Hematopoietic multipotent progenitor cell (in vitro differentiated cells): ENCODE measurements at places on chromosomes 7 and 10.

DNA sequence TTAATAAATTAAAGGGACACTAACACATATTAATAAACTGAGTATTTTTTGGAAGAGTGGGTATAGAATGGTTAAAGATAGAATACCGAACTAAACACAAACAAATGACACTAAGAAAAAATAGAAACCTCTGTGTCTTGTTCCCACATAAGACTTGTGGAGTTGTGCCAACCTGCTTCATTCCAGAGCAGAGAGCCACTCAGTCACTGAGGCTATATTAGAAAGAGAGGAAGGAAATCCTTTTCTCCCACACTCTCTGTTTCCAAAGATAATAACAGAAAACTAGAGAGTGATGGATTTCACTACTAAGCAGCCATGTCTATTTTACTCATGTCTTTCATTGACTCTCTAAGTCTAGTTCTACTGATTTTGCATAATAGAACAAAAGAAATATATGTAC is 26.0 kb downstream of the CTNNA3 start:
- no peak for DNase-seq

DNA sequence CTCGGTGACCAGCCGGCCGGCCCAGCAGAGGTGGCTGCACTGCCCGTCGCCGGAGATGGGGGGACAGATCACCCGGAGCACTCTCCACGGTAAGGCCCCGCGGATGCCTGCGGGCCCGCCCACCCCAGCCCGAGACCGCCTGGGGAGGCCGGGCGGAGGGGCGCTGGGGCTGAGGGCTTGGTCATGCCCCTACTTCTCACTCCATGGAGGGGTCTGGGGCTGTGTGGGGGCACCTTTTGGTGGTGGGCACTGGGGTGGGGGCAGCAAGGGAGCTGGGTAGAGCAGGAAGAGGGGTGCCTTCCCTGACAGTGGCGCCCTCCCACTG is 61.8 kb downstream of the NEURL1 start:
- no peak for DNase-seq

DNA sequence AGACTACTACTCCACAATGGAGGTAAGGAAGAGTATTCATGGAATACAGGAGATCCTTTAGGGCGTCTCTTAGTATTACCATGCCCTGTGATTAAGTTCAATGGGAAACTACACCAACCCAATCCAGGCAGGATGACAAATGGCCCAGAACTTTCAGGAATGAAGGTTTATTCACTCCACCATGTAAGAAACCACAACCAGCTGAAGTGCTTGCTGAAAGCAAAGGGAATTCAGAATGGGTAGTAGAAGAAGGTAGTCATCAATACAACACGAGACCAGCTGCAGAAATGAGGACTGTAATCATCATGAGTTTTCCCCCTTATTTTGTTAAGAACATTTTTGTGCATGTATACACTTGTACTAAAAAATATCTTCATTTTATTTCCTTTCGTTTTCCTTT is 76.6 kb downstream of the GPR37 start:
- DNase-seq = no peak

GRCh38 chr10:109784236-109784635 is 139.1 kb downstream of the XPNPEP1 start:
- DNase-seq = no peak

DNA sequence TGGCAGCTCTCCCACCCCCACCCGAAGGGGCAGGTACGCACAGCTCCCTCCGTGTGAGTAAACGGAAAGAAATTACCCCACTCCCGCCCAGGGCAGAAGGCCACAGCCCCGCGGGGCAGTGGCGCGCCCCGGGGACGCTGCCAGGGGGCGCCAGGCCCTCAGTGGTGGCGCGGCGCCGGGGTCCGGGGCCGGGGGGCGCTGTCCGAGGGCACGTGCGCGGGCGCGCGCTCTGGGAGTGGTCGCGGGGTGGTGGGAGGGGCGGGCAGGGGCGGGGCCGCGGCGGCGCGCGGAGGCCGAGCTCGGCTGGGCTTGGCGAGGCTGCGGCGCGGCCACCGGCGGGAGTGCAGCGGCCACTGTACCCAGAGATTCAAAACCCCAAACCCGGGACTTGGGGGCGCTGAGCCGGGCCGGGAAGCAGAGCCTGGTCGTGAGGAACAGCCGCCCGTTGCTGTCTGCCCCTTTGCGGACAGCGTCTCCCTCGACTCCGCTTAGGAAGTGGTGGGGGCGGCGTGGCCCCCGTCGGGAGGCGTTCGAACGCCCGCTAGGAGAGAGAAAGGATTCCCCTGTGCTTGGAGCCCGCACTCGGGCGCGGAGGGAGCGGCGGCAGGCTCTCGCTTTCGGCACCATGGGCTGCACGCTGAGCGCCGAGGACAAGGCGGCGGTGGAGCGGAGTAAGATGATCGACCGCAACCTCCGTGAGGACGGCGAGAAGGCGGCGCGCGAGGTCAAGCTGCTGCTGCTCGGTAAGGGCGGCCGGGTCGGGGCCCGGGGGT is at the start of gene GNAI1:
Gene GNAI1 (plus strand): TSS at position 296 of the 773 bp plus-strand sequence. CDS start 330 bp downstream, at position 626.
- peak; percentile 86 for DNase-seq

- DNase-seq = no peak
These were observed 281.8 kb downstream of the INHBA start for GRCh38 chr7:41421056-41421455.

DNA sequence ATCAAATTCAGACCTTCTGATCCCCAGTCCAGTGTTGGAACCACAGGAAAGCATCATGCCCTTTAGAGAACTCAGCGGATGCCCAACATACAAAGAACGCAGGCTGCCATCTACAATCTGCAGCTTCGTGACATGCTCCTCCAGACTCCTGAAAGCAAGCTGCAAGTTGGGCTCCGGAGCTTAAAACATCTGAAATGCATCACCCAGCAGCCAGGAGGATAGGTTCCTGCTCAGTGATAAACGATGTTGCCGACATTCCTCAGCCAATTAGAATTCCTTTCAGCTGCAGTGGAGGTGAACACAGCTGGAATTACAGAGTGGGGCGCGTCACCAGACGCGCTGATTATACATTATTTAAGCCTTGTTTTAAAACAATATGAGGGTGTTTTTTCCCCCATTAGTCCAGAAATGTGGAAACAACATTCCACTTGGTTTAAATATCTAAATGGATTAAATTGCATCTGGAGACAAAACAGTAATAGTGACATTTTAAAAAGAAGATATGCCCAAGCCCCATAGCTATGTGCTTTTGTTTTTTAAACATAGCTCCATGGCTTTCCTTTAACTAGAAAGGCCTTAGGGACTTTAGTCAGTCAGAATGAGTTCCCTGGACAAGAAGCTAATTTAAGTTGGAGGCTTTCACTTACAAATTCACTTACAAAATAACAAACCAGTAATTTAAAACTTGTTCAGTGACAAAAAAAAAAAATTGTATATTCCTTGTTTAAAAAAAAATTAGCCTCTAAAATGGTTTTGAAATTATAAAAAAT is 6.3 kb downstream of the SMURF1 start:
- no peak for DNase-seq

- no peak for DNase-seq
These were observed 9.3 kb upstream of the FAM180A start for GRCh38 chr7:135757719-135758411.

DNA sequence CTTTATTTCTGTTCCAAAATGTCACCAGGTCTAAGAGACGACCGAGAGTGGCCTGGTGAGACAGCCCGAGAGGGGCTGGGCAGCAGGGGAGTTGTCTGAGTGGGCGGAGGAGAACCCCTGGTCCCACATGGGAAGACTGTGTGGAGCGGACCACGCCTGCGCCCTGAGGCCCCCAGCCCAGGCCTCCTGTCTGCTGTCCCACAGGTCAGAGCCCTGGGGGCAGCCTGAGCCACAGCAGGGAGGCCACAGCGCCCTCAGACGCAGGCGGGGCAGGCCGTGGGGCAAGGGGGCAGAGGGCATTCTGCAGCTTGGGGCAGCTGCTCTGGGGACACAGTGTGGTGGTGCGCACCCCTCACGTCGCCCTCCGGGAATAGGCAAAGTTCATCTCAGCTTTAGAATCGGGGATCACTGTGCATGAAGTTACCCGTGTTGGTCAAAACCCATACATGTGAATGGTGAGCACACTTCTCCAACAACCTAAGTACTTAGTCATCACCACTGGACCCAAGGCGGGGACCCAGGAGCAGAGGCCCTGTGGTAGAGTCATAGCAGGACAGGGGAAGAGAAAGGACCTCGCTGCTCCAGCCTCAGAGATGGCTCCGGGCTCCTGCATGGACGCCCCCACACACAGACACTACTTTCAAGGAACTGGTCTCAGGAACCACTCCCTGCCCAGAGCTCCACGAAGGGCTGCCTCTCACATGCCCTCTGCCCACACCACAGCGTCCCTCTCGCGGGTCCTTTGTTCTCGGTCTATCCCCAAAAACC is 214.7 kb downstream of the ELFN1 start:
- DNase-seq = no peak

DNA sequence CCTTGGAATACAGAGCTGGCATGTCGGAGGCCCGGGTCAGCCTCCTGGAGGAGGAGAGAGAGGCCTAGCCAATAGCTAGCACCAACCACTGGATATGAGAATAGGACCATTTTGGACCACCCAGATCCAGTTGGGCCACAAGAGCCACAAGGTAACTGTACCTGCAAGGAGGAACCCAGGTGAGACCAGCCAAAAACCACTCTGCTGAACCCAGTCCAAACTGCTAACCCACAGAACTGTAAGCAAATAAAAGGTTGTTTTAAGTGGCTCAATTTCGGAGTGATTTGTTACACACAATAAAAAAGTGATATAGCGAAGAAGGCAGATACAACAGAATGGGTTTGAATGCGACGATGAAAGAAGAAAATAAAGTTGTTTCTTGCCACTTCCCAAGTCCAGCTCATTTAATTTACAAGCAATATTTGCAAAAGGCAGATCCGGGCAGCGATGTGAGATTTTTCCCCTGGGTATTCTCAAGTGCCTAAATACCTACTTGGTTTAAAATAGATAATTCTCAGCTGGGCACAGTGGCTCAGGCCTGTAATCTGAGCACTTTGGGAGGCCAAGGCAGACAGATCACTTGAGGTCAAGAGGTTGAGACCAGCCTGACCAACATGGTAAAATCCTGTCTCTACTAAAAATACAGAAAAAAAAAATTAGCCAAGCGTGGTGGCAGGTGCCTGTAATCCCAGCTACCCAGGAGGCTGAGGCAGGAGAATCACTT is 23.1 kb downstream of the ZNF467 start:
- DNase-seq = no peak

- DNase-seq = no peak
These were observed at the start of gene GAD2 for GRCh38 chr10:26216585-26217395. Gene GAD2, plus strand, starts transcription at chr10:26216774. Its CDS starts 36 bp downstream, at chr10:26216810.

- DNase-seq = no peak
These were observed 200.8 kb downstream of the ELMO1 start for GRCh38 chr7:37247861-37248260.

DNA sequence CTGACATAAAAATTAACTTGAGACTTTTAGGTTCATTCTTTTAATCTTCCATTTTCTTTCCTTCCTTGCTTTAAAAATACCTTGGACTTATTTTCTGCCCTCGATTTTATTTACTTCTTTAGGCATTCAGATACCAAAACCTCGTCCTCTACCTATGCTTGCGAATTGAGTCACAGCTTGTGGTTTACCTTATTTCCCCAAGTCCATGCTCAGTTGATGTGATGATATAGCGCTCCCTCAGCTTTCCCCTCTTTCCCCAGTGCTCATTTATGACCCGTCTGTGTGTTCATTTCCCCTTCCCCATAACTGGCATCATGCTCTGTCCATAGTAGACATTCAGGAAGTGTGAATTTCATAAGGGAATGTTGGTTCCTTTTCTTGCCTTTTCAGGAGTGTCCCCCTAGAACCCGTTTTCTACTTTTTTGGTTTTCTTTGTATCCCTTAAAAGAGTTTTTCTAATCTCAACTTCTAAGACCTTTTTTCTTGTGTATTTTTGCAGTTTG is 19.1 kb upstream of the PRKRIP1 start:
- DNase-seq = no peak

DNA sequence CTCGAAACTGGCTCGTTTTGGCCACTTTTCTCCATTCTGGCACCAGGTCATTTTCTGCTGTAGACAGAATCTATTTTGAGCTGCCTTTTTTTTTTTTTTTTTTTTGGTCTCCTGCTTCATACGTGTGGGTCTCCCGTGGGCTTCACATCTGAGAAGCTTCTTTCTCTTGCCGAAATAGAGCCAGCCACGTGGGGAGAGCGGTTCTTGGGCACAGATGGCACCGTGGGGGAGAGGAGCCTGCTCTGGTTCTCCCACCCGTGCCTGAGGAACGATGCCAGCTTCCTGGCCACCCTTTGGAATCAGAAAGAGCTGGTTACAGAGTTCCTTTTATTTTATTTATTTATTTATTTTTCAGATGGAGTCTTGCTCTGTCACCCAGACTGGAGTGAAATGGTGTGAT is 48.7 kb upstream of the OCM2 start:
- DNase-seq = no peak

DNA sequence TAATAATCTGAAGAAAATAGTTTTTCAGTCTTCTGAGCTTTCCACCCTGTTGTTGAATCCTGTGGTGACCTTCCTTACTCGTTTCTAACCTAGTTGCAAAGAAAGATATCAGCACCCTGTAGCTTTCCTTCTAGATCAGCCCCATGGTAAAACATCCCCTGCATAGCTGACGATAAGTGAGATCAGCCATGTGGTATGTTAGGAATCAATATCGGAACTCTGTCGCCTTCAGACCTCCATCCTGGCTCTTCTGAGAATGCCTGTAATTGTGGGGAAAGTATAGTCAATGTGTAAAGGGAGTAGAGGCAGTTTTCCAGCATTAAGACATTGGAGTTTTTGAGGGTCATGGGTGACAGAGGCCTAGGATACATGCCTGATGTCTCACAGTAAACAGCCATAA is 151.8 kb downstream of the LRRC4 start:
- no peak for DNase-seq

- DNase-seq = no peak
These were observed 93.5 kb upstream of the ZNF804B start for GRCh38 chr7:88665892-88666514.

GRCh38 chr7:56115852-56116538 is at the start of gene NUPR2:
Gene NUPR2, minus strand, starts transcription at chr7:56116417. Its CDS starts 103 bp downstream, at chr7:56116314.
- no peak for DNase-seq

DNA sequence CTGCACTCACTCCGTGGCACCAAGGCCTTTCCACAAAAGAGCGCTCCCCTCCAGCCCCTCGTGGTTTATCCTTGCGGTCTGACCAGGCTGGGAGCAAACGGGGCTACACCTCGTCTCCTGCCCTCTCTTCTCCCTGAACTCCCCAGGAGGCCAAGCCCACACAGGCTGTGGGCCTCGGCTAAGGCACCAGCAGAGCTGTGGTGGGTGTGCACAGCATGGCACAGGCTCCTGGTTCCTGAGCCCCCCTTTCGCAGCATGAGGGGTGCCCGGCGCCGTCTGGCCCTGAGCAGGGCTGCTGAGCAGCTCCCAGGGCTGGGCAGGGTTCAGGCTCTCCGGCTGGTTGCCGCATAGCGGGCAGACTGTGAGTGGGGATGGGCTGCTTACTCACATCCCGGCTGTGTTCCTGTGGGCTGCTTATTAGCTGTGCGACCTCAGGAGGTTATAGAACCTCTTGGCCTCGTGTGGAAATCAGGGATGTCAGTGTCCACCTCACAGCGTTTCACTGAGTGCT is 90.4 kb downstream of the ZMIZ1 start:
- no peak for DNase-seq

GRCh38 chr10:63266391-63267316 is 133.5 kb downstream of the NRBF2 start:
- no peak for DNase-seq

GRCh38 chr7:85234730-85235129 is 47.9 kb upstream of the SEMA3D start:
- no peak for DNase-seq
